Occipital lobe (tissue), 3 donors: ENCODE measurements at places on chromosomes 13 and 19. TPM values are rescaled to one million over a fixed set of nuclear protein-coding genes. Genes with fewer than 3 reads are reported as not detected.

GRCh38 chr13:103514619-103515018 is 448.4 kb upstream of the SLC10A2 start:
- DNase-seq = no peak

GRCh38 chr19:49558591-49558990 is 21.8 kb downstream of the NOSIP start:
- no peak for DNase-seq

DNA sequence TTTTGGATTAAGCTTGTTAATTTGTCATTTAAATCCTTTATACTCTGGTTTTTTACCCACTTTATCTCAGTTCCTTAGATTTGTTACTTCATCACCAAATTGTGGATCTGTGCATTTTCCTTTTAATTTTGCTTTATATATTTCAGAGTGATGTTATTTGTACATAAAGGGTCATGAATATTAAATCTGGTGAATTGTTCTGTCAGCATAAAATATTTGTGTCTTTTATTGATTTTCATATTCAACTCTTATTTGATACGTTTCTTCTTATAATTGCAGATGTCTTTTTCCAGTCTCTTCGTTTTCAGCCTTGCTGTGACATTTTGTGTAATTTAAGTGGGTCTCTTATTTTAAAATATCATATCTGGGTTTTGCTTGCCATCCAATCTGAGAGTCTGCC is 4.7 kb downstream of the SETDB2 start:
- no peak for DNase-seq

DNA sequence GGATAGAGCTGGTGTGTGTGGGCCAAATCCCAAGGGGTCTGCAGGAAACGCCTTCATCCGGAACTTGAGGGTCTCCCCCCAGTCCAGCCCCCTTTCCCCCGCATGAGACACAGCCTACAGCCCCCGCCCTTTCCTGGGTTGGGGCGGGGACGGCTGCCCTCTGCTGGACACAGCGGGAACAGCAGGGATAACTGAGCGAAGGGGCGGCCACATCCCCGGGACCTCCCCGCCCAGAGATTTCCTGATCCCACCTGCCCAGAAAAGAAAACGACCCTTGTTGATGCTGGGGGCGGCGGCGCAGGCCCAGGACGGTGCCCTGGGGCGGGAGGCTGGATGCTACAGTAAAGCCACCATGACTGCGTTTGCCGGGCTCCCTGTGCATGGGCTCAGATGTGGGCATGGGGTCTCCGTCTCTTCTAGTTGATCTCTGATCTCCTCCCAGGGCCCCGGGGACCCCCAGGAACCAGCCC is 14.2 kb downstream of the ONECUT3 start:
- DNase-seq = no peak

DNA sequence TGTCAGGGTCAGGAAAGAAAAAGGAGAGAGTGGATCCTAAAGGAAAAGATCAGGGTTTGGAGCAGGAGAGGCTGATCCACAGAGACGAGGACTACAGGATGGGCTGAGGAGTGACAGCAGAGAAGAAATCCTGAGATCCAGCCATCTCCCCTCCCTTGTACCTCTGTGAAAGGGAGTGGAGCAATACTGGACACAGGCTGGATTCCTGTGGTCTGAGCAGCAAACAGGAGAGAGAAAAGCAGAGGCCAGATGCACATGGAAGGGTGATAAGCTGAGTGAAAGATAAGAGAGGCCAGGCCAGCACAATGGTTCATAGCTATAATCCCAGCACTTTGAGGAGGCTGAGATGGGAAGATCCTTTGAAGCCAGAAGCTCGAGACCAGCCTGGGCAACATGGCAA is 472.1 kb upstream of the TSHZ3 start:
- no peak for DNase-seq

DNA sequence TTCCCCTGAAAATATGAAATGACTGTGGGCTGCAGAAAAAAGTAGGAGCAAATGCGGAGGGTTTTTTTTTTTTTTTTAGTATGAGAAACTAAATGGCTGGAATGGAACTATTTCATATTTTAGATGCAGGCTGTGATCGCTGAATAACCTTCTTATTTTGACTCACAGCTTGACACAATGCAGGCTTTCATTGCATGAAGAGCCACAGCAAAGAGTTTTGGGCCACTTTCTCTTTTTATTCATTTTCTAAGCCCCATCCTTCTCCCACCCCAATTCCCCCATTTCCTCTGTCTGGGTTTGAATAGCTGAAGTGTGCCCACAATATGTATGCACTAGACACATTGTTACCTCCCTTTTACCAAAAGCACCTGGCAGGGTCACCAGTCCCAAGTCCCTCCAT is 125.9 kb downstream of the COG6 start:
- no peak for DNase-seq

GRCh38 chr13:106479929-106480328 is 55.5 kb downstream of the EFNB2 start:
- DNase-seq = no peak

DNA sequence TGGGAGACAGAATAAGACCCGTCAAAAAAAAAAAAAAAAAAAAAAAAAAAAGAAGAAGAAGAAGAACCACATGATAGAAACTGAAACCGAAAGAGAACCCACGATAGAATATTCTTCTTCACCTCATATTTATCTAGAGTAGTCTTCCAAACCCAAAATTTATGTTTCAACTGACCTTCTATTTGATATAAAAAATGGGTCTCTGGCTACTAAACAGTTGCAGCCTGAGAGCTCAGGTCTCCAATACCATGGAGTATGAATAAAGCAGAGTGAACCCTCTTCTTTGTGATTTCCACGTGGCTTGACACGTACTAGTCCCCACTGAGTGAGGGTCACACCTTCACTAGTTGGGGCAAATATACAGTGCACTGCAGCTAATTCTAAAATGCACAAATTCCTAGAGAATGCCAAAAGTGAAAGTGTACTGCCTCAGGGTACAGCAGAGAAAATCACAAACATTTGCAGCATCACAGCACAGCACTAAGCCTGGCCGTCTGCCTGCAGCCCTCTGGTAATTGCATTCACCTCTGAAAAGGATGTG is 30.8 kb upstream of the RFC3 start:
- DNase-seq = no peak

DNA sequence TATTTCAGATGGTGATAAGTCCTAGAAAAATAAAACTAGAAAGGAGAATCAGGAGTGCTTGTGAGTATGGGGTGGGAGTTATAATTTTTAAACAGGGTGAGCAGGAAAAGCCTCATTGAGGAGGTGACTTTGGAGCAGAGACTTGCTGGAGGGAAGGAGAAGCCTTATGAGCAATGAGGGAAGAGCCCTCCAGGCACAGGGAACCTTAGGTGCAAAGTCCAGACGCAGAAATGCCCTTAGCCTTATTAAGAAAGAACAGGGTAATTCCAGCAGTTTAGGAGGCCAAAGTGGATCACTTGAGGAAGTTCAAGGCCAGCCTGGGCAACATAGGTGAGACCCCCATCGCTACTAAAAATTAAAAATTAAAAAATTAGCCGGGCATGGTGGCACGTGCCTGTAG is 21.0 kb upstream of the FXYD3 start:
- DNase-seq = no peak

- DNase-seq = no peak
Observed at GRCh38 chr13:80082396-80083080, 258.4 kb downstream of the SPRY2 start.

DNA sequence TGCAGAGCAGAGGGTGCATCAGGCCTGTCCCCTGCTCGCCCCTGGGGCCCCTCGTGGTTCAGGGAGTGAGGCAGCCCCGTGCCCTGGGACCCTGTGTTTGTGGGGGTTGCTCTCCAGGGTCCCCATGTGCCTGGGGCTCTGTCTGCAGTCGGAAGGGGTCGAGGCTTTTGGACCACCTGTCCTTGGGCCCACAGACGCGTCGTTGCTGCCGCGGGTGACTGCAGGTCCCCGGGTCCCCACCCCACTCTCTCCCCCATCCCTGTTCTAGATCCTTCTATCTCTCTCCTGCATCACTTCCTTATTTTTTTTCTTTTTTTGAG is 1.9 kb downstream of the PCSK4 start:
- no peak for DNase-seq

DNA sequence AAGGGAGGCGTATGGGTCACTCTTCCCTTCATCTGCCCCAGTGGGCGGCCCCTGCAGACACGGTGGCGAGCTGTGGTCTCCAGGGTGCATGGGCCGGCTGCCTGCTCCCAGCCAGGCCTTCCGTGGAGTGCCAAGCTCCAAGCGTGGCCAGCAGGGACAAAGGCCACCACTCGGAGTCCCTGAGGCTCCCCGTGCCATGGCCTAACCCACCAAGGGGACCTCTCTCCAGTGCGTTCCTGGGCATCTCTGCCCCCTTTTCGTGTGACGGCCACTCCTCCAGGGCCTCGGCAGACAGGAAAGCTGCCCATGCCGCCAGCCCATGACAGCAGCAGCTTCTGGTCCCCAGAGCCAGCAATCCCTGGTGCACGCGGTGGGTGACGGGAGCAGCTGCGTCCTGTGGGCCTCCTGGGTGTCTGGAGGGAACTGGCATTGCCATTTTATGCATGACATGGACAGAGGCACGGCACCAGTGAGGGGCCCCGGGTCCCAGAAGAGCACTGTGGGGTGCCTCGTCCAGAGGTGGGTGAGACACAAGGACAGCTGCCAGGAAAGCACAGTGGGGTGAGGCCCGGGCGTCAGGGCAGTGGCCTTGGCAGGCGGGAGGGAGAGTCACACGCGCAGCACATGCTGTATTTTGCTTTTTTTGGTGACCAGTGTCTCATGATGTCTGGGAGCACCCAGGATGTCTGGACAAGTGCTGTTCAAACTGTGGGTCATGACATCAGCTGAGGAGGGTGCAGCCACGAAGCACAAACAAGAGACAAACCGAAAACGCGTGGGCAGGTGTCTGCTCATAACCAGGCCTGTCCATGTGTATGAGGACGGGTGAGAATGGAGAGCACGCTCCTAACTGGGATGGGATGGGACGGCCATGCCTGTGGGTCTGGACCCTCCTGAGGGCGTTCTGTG is 32.3 kb downstream of the CEBPG start:
- DNase-seq = no peak

DNA sequence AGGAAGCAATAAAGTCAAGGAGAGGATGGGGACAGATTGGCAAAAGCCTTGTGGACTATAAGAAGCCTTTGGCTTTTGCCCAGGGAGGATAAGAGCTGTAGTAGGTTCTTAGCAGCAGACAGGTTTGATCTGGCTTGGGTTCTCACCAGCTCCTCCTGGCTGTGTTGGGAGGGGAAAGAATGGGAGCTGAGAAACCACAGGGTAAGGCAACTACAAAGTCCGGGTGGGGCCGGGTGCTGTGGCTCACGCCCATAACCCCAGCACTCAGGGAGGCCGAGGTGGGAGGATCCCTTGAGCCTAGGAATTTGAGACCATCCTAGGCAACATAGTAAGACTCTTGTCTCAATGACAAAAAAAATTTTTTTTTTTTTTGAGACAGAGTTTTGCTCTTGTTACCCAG is 20.6 kb downstream of the NECTIN2 start:
- DNase-seq = no peak

DNA sequence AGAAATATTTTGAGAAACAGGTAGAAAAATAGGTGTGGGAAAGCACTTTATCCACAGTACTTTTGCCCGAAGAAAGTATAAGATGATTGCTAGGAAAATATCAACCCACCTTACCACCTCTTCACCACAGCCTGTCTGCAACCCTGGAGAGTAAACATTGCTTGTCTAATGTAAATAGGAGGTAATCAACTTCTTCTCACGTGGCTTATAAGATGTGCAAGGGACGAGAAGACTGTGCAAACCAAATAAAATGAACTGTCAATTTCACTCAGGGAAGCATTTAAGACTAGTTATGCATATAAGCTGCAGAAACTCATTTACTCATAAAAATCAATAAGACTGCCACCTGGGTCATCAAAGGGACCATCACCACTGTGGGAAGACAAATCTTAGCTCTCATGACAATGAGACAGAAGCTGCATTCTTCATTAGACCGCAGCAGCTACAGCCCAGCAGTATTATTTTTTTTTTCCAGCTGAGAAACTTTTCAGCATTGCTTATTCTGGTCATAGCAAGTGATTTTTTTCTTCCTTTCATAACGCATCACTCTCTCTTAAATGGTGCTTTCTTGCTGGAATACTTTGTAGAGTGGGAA is 807.7 kb upstream of the GPC6 start:
- DNase-seq = no peak

GRCh38 chr19:50906217-50906616 is 5.0 kb downstream of the KLK4 start:
- DNase-seq = no peak

- no peak for DNase-seq
Observed at GRCh38 chr19:29735829-29736228, 20.8 kb upstream of the C19orf12 start.

The DNAJC3 gene
- total RNA-seq = 32.6 TPM

The CD70 gene
- not detected for total RNA-seq

The CLEC11A gene
- 2.5 TPM for total RNA-seq

The ZNF540 gene
- 22.0 TPM for total RNA-seq

The SPTBN4 gene
- 27.5 TPM for total RNA-seq

The NXNL1 gene
- total RNA-seq = not detected

The CRX gene
- not detected for total RNA-seq
